ENCODE measurements at places on chromosomes 5 and 9.

GRCh38 chr9:84924266-84924665, 254.7 kb downstream of the NTRK2 start:
- no peak for DNase-seq

GRCh38 chr5:1662559-1663085, 137.0 kb downstream of the MRPL36 start:
- DNase-seq, result no peak

GRCh38 chr5:157236423-157236822, 29.5 kb upstream of the CYFIP2 start:
- no peak for DNase-seq

GRCh38 chr9:35844628-35845270, 15.7 kb downstream of the TMEM8B start:
- DNase-seq, result no peak

GRCh38 chr9:124271660-124272059, 13.9 kb downstream of the NEK6 start:
- no peak for DNase-seq

GRCh38 chr5:79857714-79858409, 133.2 kb downstream of the MTX3 start:
- DNase-seq, result peak; percentile 62

GRCh38 chr9:133735415-133735775, 2.8 kb downstream of the SARDH start:
- no peak for DNase-seq

DNA sequence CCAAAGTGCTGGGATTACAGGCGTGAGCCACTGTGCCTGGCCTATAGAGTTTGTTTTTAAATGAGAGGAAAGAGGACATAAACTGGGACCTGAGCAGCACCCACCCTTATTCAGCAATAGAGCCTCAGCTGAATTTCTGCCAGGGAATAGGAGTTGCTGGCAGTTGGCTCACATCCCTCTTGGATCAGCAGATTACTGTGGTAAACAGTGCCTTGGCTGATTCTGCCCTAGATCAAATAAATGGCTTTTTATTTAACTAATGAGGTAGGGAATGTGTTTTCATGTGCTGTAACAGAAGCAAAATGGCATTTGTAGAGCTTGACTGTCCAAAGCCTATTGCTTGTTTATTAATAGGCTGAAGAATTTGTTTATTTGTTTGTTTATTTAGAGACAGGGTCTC, 2.1 kb downstream of the ARHGEF37 start:
- DNase-seq, result no peak

DNA sequence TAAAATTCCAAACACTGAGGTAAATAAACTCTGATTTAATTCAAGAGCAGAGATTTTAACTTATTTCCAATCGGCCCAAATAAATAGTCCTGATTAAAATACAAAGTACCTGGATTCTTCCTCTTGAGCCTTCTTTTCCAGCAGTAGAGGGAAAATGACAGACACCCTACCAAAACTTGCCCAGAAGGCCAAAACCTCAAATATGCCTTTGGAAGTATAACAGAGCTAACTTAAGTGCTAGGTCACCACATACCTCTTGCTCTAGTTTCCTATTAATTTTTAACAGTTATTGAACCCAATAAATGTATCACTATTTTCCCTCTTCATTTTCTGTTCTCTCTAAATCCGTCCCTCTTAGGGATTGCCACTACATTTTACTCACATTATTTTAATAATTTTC, 1.4 kb downstream of the BAAT start:
- DNase-seq, result no peak

DNA sequence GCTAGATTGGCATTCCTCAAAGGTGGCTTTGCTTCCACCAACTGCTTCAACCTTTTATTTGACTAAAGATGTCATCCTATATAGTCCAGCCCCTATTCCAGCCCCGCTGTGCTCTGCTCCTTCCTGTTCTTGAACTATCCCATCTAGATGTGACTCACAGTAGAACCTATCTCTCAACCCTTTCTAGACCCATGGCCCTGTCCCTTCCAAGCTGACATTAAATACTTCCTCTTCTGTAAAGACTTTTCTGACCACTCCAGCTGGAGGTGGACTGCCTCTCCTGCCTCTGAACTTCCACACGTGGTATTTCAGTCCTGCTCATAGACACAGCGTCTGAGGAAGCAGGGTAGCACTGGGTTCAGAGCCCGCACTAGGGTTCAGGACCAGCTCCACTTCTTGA, 32.4 kb downstream of the OSTF1 start:
- no peak for DNase-seq

- DNase-seq, result no peak
These were observed 6.0 kb upstream of the AQP3 start for GRCh38 chr9:33453286-33453860.

DNA sequence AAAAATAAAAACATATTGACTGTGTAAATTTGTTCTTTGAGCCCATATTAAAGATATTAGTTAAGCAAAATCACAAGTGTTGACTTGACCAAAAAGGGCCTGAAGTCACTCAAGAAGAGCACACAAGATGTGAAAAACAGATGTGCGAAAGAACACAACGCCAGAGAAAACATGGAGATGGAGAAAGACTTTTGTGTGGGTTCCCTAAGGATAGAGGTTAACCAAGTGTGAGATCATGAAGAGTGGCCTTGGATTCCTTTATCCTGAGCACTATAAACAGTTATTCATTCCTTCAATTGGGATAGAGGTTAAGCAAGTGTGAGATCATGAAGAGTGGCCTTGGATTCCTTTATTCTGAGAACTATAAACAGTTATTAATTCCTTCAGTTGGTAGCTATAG, 361.8 kb downstream of the CDH18 start:
- no peak for DNase-seq

- no peak for DNase-seq
These were observed 607.8 kb upstream of the PTGER4 start for GRCh38 chr5:40071870-40072269.

DNA sequence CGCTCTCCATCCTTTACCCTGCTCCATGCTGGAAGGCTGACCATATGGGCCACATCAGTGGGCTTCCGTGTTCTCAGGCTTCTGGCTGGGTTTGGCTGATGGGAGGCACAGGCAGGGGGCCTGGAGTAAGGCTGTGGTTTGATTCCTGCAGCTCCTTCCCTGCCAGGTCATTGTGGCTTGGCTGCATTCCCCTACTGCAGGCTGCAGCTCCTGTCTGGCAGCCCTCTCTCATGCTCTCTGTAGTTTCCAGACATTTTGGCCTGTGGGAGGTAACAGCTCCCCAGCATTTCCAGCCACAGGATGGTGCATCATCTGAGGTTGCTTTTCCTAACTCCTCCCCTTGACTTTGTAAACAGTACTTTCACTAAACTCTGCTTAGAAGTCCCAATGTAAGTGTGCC, 102.0 kb upstream of the PTPN3 start:
- no peak for DNase-seq

GRCh38 chr5:139523635-139524445, 37.3 kb upstream of the UBE2D2 start:
- no peak for DNase-seq

GRCh38 chr5:74056789-74057164, 430.8 kb downstream of the ARHGEF28 start:
- DNase-seq, result no peak

DNA sequence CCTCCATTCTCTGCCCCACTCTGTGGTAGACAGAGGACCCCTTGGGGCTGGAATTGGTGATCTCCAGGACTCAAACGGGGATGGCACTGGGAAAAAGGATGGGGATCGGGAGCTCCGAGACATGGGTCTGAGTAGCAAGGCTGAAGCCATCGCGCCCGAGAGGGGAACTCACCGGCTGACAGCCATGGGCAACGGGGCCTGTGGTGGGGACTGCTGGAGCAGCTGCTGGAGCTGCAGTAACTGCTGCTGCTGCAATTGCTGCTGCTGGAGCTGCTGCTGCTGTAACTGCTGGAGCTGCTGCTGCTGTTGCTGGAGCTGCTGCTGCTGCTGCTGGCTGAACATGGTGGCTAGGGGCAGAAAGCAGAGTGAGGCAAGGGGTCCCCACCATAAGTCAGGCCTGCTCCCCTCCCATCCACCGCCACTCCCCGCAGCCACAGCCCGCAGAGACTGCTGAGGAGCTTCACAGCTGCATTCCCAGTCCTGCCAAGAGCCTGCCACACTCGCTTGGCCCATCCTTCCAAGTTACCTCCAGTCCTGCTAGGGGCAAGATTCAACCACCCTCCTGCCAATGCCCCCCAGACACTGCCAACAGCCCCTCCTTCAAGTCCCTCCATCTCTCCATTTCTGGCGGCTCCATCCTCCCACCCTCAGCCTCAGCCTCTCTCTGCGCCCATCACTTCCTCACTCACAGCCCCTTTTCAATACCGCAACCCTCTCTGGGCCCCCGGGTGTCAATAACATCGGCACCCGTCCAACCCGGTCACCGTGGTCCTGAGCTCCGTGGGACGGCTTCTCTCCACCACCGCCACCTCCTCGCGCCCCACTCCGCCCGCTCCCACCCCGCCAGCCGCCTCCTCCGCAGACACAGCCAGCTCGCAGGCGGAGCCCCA, 611 bp downstream of the CIZ1 start:
- peak; percentile 27 for DNase-seq

GRCh38 chr5:134086943-134087305, 27.6 kb upstream of the TCF7 start:
- peak; percentile 76 for DNase-seq

Data from T-helper 1 cell (primary cell).